Activated CD4-positive, alpha-beta memory T cell treated with anti-CD3 and anti-CD28 coated beads for 36 hours (primary cell): ENCODE measurements at places on chromosomes 16 and 17. TPM values are rescaled to one million over a fixed set of nuclear protein-coding genes. Genes with fewer than 3 reads are reported as not detected.

The TSPAN10 gene
- 0.45 TPM for total RNA-seq

GRCh38 chr16:49129935-49130334, 151.7 kb downstream of the CBLN1 start:
- DNase-seq: no peak

DNA sequence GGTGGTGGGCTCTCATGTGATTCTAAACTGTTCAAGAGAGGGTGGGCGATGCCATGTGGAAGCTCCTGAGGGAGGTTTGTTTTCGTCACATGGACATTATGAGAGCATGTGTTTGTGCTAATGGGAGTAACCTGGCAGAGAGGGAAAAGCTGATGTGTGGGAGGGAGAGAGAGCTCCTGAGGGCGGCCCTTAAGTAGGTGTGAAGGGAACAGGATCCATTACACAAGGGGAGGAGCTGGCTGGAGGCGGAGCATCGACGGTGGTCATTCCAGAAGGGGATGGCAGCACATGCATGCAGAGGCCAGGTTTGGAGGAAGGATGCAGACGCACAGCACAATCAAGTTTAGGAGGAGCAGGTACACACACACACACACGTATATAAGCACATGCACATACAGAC, 197.5 kb downstream of the RPTOR start:
- DNase-seq: no peak

DNA sequence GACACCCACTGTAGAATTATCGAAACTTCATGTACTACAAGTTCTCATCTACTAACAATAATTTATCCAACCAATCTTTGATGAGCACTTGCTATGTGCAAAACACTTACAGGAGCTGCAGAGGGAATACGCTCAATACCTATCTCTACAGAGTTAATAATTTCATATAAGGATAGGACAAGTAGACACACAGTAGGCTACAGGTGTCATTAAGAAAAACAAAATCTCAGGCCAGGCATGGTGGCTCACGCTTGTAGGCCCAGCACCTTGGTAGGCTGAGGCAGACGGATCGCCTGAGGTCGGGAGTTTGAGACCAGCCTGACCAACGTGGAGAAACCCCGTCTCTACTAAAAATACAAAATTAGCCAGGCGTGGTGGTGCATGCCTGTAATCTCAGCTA, 91.3 kb upstream of the PLEKHM1 start:
- no peak for DNase-seq

- no peak for DNase-seq
Measured at GRCh38 chr16:69812688-69813014, 50.5 kb downstream of the WWP2 start.

The CLDN7 gene
- total RNA-seq: 1.5 TPM

The SOX15 gene
- 0.29 TPM for total RNA-seq

- DNase-seq: peak; percentile 53
Measured at GRCh38 chr17:45302649-45303173, 14.1 kb downstream of the MAP3K14 start.

The CRHR1 gene
- not detected for total RNA-seq

- DNase-seq: no peak
Measured at GRCh38 chr16:4709481-4709880, 16.1 kb downstream of the NUDT16L1 start.

The TXNL4B gene
- total RNA-seq: 18.3 TPM

GRCh38 chr17:61168506-61168905, 231.1 kb upstream of the TBX2 start:
- no peak for DNase-seq

The SUPT6H gene
- 65.9 TPM for total RNA-seq

GRCh38 chr16:81526935-81527334, 82.3 kb downstream of the CMIP start:
- no peak for DNase-seq

GRCh38 chr17:78122931-78123249, 5.7 kb downstream of the TMC6 start:
- DNase-seq: no peak

GRCh38 chr16:48491517-48491916, 106.3 kb upstream of the SIAH1 start:
- DNase-seq: no peak

GRCh38 chr17:57186226-57187019, 69.9 kb upstream of the MSI2 start:
- no peak for DNase-seq

GRCh38 chr16:73233329-73233765, 185.4 kb upstream of the ZFHX3 start:
- DNase-seq: no peak

DNA sequence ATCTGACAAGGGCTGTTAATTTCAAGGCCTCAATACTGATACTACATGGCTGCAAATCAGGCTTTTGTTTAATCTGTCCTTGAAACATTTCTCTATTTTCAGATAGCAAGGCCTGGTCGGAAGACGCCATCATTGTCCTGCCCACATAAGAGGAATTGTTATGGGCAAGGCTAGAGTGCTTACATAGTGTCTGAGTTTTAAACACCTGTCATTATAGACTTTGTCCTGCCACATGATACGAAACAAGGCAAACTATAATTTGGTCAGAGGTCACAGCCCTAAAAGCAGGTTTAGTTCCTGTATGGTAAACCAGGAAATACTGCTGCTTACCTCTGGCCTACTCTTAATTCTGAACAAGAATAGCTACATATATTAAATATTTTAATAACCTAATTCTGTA, 104.4 kb downstream of the SSH2 start:
- no peak for DNase-seq

DNA sequence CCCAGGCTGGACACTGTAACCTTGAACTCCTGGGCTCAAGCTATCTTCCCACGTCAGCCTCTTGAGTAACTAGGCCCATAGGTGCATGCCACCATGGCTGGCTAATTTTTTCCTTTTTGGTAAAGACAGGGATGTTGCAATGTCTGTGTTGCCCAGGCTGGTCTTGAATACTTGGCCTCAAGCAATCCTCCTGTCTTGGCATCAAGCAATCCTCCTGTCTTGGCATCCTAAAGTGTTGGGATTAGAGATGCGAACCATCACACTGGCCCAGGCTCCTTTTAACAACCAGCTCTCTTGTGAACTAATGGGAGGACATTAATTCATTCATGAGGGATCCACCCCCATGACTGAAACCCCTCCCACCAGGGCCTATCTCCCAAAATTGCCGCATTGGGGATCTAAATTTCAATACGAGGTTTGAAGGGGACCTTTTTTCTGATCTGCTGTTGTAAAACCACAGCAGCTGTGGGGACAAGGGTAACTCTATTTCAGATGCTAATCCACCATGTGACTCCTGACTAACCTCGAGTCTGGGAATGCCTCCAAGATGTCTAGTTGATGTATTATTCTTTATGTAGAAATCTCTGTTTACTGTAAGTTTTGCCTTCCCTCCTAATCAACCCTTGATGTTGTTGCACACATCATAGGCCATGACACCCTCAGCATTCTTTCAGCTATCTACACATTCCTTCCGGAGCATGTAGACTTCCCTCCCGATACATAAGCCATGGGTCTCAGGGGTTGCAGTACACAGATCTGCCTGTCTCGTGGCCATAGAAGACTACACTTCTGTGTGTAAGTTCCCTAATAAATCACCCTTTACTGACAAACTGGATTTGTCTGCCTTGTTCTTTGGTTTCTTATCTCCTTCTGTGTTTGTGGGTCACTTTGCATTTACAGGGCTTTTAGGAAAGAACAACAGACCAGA, 37.6 kb downstream of the RNF112 start:
- DNase-seq: no peak

- DNase-seq: no peak
Measured at GRCh38 chr16:78505544-78506366, 406.3 kb downstream of the WWOX start.

GRCh38 chr17:63999680-64000531, 1.8 kb downstream of the PRR29 start:
- no peak for DNase-seq

The KRTAP17-1 gene
- not detected for total RNA-seq

The ZG16 gene
- not detected for total RNA-seq

The TNFRSF12A gene
- 6.5 TPM for total RNA-seq

- peak; percentile 23 for DNase-seq
Measured at GRCh38 chr16:85057212-85057889, 29.8 kb downstream of the KIAA0513 start.

- DNase-seq: peak; percentile 75
Measured at GRCh38 chr17:59837308-59838051, 55.3 kb downstream of the TUBD1 start.

- no peak for DNase-seq
Measured at GRCh38 chr16:10629592-10629963, 49.2 kb upstream of the EMP2 start.

DNA sequence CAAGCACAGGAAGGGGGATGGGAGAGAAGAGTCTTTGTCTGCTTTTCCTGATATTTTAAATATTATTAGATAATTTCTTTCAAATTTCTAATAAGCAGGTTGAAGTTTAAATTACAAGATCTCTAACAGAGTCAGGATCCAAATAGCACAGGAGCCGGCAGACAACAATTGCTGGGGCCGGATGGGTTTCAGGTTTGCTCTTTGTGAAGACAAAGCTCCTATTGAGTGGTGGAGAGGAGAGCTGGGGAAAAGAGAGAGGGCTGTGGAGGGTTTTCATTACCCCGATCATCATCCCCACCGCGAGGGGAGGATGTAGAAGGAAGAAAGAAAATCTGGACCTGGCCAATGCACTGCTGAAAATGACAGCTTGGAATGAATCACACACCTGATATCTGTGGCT, 197.3 kb downstream of the SOX9 start:
- no peak for DNase-seq

The ZACN gene
- total RNA-seq: 4.9 TPM

The VTN gene
- not detected for total RNA-seq

- peak; percentile 30 for DNase-seq
Measured at GRCh38 chr16:28292731-28293600, 641 bp downstream of the SBK1 start.

DNA sequence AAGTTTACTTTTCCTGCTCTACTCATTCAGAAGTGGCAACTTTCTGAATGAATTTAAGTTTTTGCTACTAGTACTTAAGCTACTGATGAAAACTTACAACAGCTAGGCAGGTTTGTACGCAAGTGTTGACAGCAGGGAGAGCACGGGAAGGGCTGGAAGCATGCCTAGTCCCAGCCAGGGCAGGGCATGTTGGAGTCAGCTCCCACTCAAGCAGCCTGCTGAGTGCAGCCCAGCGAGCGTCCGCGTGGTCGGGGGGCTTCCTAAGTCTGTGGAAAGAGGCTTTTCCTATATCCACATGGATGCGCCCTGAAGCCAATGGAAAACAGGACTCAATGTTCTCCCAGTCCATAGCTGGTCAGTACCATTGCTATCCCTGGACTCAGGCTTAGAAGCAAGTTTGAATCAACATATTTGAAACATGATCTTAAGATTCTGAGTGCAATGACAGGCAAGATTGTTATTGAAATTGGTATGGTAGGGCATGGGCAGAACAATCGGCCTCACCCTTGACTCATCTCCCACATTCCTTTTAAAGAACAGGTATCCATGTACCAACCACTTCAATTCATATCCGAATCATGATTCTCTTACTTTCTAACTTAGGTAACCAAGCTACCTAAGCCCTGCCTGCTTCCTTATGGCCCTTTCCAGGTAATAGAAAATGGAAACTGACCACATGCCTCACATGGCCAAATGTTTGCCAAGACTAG, 22.5 kb downstream of the CYB5D2 start:
- DNase-seq: no peak

The ABCC12 gene
- total RNA-seq: not detected

The GABARAPL2 gene
- total RNA-seq: 71.5 TPM
